ENCODE measurements at places on chromosomes 3 and 15. TPM values are rescaled to one million over a fixed set of nuclear protein-coding genes. Genes with fewer than 3 reads are reported as not detected.

The GOLGA8S gene
- 0.39 TPM for total RNA-seq

The PRTG gene
- total RNA-seq = 10.7 TPM

The RBPMS2 gene
- total RNA-seq = 1.2 TPM

The ACY1 gene
- total RNA-seq = 29.8 TPM

The EBLN2 gene
- total RNA-seq = 8.5 TPM

The CYP1A2 gene
- total RNA-seq = not detected

The SAMMSON gene
- 0.40 TPM for total RNA-seq

The AHSG gene
- not detected for total RNA-seq

The PHC3 gene
- total RNA-seq = 54.6 TPM

The GASK1A gene
- total RNA-seq = 40.1 TPM

The WWTR1 gene
- total RNA-seq = 58.8 TPM

The TRPM1 gene
- 0.10 TPM for total RNA-seq

GRCh38 chr3:155737844-155738460 lies 6.9 kb downstream of the PLCH1 start:
- H3K27me3 ChIP-seq = no peaks in the 10 kb centered on the region
- H3K4me1 ChIP-seq = peaks cover 8% of the 10 kb centered on the region
- no peak for DNase-seq
- no peaks in the 10 kb centered on the region for H3K36me3 ChIP-seq

DNA sequence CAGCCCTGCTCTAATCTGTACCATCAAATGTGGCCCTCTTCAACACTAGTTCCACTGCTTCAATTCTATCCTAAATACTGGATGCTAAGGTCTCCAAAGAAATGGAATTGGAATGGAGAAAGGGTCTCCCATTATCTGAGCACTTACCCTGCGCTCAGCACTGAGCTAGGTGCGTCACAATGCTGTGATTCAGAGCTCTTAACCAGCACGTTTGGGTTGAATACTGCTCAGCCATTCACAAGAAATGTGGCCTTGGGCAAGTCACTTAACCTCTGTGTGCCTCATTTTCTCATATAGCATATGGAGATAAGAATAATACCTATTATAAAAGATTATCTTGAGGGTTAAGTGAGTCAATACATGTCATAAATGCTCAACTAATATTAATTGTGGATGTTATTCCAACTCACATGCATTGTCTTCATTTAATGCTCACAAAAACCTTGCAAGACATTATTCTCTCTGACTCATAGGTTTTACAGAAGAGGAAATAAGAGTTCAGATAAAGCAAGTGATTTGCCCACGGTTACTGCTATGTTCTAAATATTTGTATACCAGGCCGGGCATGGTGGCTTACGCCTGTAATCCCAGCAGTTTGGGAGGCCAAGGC lies 27.4 kb upstream of the SRGAP3 start:
- no peak overlapping the region for H3K27ac ChIP-seq
- H3K4me1 ChIP-seq = peaks cover 11% of the 10 kb centered on the region
- DNase-seq = no peak
- no peaks in the 10 kb centered on the region for H3K27me3 ChIP-seq
- no peak overlapping the region for H3K4me3 ChIP-seq
- no peaks in the 10 kb centered on the region for H3K36me3 ChIP-seq

DNA sequence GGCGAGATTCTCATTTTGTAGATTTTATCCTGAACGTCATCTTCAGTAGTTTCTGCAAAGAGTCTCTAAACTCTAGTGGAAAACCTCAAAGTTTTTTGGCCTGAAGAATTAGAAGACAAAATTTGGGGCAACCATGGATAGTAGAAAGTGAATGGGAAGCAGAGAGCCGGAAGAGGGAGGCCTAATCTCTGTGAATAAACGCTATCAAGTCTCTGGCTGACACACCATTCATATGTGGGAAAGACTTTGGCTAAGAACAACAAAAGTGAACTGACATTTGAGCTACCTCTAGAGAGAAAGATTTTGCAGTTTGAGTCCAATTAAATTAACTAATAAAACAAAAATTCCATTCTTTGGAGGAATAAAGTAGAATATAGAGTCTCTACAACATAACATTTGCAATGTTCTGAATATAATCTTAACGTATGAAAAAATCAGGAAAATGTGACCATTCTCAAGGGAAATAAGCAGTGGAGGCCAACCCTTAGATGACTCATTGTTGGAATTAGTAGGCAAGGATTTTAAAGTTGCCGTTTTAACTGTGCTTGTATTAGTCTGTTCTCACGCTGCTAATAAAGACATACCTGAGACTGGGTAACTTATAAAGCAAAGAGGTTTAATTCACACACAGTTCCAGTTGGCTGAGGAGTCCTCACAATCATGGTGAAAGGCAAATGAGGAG lies 184.6 kb downstream of the C3orf38 start:
- no peaks in the 10 kb centered on the region for H3K4me1 ChIP-seq
- no peaks in the 10 kb centered on the region for H3K36me3 ChIP-seq
- no peak overlapping the region for H3K4me3 ChIP-seq
- H3K27ac ChIP-seq = no peak overlapping the region
- no peaks in the 10 kb centered on the region for H3K27me3 ChIP-seq
- no peak for DNase-seq

DNA sequence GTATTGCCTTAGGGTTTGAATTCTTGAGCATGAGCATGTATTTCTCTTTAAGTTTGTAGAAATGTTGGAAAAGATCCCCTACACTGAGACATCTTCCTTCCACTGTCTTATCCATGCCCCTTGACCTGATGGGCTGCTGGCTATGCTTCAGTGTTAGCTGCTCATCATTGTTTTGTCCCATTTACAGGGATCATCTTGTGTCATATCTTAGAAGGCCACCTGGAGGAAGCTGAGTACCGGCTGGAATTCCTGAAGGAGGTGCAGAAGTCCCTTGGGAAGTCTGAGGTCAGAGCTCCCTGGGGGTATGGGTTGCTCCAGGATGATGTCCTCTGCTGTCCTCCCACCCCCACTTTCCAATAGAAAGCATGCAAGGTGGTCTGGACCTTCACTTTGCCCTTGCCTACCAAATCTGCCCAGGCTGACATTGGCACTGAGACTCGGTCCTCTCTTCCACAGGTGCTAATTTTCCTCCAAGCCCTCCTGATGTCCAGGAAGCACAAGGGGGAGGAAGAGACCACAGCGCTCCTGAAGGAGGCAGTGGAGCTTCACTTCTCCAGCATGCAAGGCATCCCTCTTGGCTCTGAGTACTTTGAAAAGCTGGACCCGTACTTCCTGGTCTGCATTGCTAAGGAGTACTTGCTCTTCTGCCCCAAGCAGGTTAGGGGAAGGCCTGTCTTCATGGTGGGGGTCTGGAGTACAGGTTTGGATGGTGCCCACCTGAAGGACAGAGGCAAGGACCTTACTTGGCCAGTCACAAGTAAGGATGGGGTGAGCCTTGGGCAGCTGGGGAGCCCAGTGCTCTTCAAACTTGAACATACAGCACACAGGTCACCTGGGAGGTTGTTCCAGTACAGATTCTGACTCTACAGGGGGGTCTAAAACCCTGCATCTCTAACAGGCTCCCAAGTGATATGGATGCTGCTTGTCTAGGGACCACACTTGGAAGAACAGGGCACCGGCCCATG lies 17.7 kb downstream of the TTC21A start:
- no peaks in the 10 kb centered on the region for H3K27me3 ChIP-seq
- H3K4me3 ChIP-seq = no peak overlapping the region
- no peak for DNase-seq

GRCh38 chr15:54816401-54816800 lies 380.3 kb downstream of the RSL24D1 start:
- DNase-seq = no peak

- no peaks in the 10 kb centered on the region for H3K36me3 ChIP-seq
- no peak overlapping the region for H3K27ac ChIP-seq
- peaks cover 22% of the 10 kb centered on the region for H3K4me1 ChIP-seq
- H3K27me3 ChIP-seq = peaks cover 4% of the 10 kb centered on the region
- H3K4me3 ChIP-seq = peak overlapping the region; percentile 26
These were observed 193.1 kb downstream of the SHQ1 start for GRCh38 chr3:72655131-72655551.

DNA sequence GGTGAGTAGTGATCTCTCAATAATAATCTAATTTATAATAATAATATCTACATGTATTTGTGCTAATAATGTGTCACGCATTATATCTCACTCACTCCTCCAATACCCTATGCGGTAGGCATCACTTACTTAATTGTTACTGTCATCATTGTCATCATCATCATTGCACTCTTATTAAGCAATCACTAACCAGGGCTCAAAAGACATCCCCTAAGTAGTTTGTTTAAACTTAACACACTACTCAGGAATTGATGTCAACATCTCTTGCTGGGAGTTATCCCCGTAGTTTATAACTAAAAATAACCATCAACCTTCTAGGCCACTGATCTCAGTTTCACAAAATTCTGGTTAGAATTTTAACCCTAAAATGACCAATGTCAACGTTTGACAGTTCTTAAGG lies 56.8 kb upstream of the ICE2 start:
- no peak overlapping the region for H3K27ac ChIP-seq
- no peak overlapping the region for H3K4me3 ChIP-seq
- DNase-seq = no peak

- no peak for DNase-seq
- H3K4me1 ChIP-seq = peaks cover 76% of the 10 kb centered on the region
- no peak overlapping the region for H3K27ac ChIP-seq
These were observed 29.5 kb downstream of the APBA2 start for GRCh38 chr15:28915041-28915810.

DNA sequence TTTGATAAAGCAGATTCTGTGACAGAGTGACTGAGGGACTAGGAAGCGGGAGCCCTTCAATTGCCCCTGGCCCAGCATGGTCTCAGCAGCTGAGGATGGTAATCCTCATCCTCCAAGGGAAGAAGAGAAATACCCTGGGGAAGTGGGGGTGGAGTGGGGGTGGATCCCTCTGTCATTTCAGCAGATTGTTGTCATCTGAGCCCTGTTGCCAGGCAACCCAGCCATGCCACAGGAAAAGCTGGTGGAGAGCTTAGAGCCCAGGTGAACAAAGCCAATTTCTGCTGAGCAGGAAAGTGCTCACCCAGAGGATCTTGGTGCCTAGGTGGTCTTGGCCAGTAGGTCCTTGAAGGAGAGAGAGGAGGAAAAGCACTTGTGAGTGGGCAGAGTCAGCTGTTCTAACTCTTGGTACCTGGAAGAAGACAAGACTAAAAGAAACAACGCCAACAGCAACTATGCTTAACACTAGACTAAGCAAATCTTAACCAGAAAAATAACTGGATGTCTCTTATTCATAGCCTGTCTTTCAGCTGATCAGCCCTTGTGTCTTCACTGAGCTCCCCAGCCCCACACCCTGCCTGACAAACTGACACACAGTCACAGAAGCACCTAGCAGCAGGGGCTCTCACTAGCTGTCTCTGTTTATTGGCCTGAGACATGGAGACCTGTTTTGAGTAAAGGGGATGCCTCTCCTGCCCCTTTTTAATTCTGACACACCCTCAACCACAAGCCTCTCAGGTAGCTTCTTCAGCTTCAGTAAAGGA lies 40.1 kb upstream of the DCLK3 start:
- H3K27me3 ChIP-seq = no peaks in the 10 kb centered on the region
- H3K36me3 ChIP-seq = no peaks in the 10 kb centered on the region
- no peak for DNase-seq
- H3K4me1 ChIP-seq = no peaks in the 10 kb centered on the region
- H3K4me3 ChIP-seq = no peak overlapping the region
- H3K27ac ChIP-seq = no peak overlapping the region

DNA sequence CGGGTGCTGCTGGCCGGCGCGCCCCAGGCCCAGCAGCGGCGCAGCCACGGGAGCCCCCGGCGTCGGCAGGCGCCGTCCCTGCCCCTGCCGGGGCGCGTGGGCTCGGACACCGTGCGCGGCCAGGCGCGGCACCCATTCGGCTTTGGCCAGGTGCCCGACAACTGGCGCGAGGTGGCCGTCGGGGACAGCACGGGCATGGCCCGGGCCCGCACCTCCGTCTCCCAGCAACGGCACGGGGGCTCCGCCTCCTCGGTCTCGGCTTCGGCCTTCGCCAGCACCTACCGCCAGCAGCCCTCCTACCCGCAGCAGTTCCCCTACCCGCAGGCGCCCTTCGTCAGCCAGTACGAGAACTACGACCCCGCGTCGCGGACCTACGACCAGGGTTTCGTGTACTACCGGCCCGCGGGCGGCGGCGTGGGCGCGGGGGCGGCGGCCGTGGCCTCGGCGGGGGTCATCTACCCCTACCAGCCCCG lies 777 bp downstream of the LOXL1 start:
- peaks cover 74% of the 10 kb centered on the region for H3K4me1 ChIP-seq
- no peaks in the 10 kb centered on the region for H3K36me3 ChIP-seq
- peaks cover 21% of the 10 kb centered on the region for H3K27me3 ChIP-seq
- peak overlapping the region; percentile 36 for H3K4me3 ChIP-seq
- no peak overlapping the region for H3K27ac ChIP-seq

DNA sequence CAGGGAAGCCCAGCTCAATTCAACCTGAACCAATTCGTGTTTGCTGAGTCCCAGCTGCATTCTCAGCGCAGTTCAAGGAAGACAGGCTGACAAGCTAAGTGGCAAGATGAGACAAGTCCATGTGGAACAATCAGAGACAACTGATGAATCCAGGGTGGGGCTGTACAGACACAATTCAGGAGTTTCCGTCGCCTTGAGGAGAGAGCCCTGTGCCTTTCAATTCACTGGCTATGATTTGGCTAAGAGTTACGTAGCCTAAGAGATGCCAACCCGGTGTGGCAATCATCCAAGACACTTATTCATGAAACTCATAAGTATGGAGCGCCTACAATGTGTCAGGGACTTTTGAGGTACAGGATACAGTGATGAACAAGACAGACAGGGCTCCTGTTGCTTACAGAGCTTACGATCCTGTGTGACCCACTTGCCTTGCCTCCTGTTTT lies 15.5 kb upstream of the ZBED2 start:
- H3K27ac ChIP-seq = no peak overlapping the region
- H3K4me1 ChIP-seq = no peaks in the 10 kb centered on the region
- H3K27me3 ChIP-seq = no peaks in the 10 kb centered on the region
- DNase-seq = no peak

GRCh38 chr3:112132088-112132487 lies 960 bp downstream of the GCSAM start:
- H3K27me3 ChIP-seq = no peaks in the 10 kb centered on the region
- H3K36me3 ChIP-seq = no peaks in the 10 kb centered on the region
- H3K27ac ChIP-seq = no peak overlapping the region

DNA sequence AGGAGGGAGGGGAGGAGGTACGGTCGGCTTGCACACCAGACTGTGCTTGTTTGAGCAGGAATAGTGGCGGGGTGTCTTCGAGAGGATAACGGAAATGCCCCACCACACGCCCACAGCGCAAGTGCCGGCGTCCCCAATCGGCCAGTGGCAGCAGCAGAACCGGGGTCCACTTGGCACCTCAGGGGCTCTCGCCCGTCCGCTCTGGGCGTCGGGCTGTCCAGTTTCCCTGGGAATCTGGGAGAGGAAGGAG lies 53.7 kb downstream of the CCDC54 start:
- H3K4me1 ChIP-seq = peaks cover 19% of the 10 kb centered on the region
- no peak for DNase-seq
- peak overlapping the region; percentile 80 for H3K27ac ChIP-seq
- H3K27me3 ChIP-seq = no peaks in the 10 kb centered on the region
